Forelimb muscle (tissue), 1 donor: ENCODE measurements at places on chromosomes 16 and 17. TPM values are rescaled to one million over a fixed set of nuclear protein-coding genes. Genes with fewer than 3 reads are reported as not detected.

GRCh38 chr17:44389281-44389680 is at the start of gene ITGA2B:
TSS of gene ITGA2B (minus strand) at chr17:44389649. CDS start at chr17:44389473, 176 bp downstream.
- DNase-seq = no peak

DNA sequence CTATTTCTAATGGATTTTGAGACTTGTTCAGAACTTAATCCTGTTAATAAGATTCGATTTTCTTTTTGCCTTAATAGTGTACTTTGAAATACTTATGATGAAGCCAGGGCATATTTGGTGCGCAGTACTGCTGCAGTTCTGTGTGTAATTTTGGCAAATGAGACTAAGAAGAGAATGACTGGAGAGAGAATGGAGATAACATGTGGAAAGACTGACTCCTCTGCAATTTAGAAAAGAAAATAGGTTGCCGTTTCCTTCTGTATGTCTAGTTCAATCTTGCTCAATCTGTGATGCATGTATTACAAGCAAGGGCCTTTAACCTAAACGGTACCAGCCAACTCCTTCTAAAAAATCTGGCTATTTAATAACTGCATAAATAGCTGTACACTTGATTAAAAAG is 285.1 kb upstream of the CDH11 start:
- DNase-seq = no peak

The TP53TG3B gene
- not detected for polyA plus RNA-seq

- no peak for DNase-seq
These were observed 12.4 kb downstream of the FAM234A start for GRCh38 chr16:247027-247426.

DNA sequence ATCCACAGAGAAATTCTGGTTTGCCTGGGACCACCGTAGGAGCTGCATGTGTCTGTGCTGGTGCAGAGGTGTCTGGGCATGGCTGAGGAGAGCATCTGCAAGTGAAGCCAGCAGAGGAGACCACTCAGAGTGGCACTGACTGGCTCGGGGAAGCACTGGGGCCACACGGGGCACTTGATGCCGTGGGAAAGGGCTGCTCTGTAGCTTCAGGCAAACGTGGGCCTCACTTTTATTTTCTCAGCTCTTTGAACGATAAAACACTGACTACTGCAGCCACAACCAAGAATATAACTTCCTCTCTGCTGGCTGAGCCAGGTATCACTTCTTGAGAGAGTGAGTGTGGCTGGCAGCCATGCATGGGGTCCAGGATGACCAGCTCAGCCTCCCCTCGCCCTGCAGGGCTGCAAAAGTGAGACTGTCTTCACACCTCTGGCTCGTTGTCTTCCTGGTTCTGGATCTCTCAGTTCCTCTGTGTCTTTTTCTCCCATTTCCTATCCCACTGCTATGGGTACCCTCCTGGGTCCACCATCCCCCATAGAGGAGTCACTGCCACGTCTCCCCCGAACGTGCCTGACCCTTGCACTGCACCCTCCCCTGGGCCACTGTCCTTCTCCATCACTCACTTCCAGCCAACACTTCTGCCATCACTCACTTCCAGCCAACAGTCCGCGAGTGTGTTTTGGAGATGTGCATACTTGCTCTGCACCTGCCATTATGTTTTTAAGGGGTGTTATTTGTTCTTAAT is 201.4 kb upstream of the CHMP6 start:
- no peak for DNase-seq

The CCDC200 gene
- 10.0 TPM for polyA plus RNA-seq

DNA sequence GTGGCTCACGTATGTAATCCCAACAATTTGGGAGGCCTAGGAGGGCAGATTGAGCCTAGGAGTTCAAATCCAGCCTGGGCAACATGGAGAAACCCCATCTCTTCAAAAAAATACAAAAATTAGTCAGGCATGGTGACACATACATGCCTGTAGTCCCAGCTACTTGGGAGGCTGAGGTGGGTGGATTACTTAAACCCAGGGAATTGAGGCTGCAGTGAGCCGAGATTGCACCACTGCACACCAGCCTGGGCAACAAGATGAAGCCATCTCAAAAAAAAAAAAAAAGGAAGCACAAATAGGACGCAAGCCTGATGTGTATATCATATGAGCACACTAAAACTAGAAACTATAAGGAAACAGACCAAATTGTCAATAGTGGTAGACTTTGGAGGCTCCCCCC is 17.1 kb upstream of the FLCN start:
- DNase-seq = no peak

DNA sequence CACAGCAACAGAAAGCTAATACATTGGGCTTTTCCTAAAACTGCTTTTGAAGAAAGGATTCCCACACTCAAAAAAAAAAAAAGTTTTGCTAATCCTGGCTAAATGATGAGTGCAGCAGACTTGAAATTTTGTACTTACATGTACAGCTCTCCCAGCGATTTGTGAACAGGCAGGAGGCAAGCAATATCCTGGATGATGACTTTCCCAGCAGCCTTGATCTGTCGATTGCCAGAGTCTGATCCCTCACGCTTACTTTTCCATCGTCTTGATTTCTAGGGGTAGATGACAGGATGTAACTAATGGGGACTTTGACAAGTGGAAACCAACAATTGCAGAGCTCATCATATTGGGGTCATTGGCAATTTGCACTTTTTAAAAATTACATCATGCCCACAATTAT is 91.4 kb downstream of the WDR59 start:
- no peak for DNase-seq

The FOXN1 gene
- not detected for polyA plus RNA-seq

- DNase-seq = no peak
These were observed 7.9 kb upstream of the SOST start for GRCh38 chr17:43766413-43767052.

- DNase-seq = no peak
These were observed 102.7 kb downstream of the UTP18 start for GRCh38 chr17:51362811-51363585.

- DNase-seq = no peak
These were observed 23.6 kb downstream of the C16orf90 start for GRCh38 chr16:3471518-3472176.
